ENCODE measurements at places on chromosomes 6 and 20.
A peak's percentile ranks its signal among the peaks of the same experiment; 100 is the strongest.

DNA sequence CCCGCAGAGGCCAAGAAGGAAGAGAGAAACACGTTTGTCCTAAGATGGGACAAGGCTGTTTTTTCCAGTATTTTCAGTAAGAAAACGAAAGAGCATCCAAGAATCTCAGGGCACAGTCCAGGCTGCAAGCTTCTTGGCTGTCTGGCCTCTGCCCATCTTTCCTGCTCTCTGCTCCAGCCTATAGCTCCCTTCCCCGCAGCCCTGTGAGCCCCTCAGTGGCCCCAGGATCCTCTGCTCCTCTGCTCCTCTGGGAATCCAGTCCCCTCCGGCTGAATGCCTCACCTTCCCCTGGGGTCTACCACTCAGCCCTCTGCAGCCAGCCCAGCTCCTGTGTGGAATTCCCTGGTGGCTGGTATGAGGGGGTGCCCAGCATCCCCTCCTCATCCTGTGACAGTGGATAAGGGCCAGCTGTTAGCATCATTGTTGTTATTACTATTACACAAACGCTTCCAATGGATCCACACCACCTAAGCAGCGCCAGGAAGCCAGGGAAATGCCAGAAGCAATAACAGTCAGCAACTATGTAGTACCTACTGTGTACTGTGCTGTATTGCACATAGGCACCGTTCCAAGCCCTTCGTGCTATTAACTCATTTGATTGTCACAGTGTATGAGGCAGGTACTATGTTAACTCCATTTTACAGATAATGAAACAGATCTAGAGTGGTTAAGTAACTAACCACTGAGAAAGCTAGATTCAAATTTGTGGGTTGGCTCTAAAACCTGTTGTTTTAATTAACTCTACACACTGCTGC, 60.3 kb upstream of the PTPN1 start:
- no peak for DNase-seq

GRCh38 chr6:37104824-37105147, 65.2 kb upstream of the PIM1 start:
- no peak for DNase-seq

DNA sequence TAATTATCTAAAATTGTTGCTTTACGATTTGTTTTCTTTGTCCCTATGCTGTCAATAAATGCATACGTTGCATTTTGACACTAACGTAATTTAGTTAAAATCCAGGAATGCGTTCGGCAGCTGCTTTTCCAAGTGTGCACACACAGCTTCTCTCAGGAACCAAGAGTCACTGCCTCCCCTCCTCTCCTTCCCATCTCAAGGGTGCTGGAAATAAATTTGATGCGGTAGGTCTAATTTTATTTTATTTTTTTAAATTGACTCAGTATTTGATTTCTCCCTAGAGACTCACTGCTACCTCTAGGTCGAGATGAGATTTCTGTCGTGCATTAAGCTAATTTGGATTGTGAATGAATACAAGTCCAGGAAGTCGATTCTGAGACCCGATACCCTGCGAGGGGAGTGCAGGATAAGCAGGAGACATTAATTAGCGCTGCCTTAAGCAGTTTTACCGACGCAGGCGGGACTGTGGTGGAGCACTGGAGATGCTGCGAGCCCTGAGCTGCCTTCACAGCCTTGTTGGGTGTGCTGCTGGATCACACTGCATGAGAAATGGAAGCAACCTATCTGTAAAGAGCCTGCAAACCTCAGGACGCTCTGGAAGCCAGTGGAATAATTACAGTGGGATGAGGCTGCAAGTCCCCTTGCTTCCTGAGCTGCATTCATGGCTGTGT, 381.2 kb downstream of the C6orf118 start:
- no peak for DNase-seq

- DNase-seq, result peak; percentile 51
Measured at GRCh38 chr6:41546475-41546865, 289 bp downstream of the FOXP4 start.

DNA sequence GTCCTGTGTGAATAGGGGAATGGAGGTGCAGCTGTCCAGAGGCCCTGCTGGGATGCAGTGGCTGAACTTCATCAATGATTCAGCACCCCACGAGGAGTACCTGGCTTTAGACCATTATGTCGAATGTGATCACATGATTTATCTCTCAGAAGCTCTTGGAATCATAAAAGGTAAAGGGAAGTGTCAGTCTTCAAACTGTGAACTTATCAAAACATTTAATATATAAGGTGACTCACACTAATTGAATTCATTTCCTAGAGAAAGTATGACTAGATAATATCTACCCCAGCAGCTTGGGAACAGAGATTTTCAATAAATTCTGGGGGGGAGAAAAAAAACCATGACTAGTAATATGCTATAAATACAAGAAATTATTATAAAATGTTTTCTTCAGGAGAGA, 29.5 kb downstream of the ALDH8A1 start:
- no peak for DNase-seq

DNA sequence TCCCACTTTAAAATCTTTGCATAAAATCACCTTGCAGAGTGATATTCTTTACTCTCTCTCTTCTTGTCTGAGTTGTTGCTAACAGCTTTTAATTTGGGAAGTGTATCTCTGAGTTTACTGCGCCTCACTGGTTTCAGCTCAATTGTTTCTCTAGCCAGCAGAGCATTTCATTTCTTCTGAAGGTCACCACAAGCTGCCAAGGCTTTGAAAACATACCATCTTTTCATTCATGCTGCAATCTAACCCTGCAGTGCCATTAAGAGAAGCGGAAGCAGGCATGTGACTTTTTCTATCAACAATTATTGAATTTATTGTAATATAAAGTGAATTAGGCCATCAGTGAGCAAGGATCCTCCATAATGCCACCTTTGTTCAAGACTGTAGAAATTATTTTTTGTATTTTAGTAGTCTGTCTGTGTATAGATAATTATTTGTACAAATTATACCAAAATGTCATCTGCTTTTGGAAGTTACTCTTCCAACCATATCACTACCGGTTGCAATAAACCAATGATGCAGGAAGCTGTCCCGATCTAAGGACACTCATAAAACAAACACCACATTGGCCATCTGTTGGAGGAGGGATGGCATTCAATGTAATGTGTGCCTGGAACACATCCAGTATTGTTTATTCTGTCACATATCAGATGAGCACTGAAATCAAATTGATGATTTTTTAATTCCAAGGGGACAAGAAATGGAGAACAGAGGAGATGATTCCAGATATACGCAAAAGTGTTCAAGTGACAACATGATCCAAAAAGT, 26.8 kb downstream of the HS3ST5 start:
- no peak for DNase-seq

- no peak for DNase-seq
Measured at GRCh38 chr6:40263970-40264369, 323.2 kb downstream of the LRFN2 start.

DNA sequence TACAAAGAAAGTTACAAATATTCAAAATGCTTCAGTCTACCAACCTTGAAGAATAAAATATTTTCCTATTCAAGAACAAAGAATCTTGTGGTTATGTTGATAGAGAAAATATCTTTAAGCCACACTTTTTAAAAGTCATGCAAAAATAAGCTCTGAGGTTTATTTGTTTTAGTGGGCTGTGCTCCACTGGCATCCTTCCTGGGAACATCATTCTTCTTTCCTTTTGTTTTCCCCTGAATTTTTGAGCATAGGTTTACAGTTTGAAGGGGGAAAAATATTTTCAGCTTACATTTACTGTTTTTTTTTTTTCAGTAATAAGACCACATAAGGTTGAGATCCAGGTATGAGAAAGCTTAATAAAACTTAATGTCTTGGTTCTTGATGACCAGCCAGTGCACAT, 72.0 kb upstream of the BACH2 start:
- DNase-seq, result no peak

- no peak for DNase-seq
Measured at GRCh38 chr20:61807471-61808160, 258.1 kb downstream of the TAF4 start.

DNA sequence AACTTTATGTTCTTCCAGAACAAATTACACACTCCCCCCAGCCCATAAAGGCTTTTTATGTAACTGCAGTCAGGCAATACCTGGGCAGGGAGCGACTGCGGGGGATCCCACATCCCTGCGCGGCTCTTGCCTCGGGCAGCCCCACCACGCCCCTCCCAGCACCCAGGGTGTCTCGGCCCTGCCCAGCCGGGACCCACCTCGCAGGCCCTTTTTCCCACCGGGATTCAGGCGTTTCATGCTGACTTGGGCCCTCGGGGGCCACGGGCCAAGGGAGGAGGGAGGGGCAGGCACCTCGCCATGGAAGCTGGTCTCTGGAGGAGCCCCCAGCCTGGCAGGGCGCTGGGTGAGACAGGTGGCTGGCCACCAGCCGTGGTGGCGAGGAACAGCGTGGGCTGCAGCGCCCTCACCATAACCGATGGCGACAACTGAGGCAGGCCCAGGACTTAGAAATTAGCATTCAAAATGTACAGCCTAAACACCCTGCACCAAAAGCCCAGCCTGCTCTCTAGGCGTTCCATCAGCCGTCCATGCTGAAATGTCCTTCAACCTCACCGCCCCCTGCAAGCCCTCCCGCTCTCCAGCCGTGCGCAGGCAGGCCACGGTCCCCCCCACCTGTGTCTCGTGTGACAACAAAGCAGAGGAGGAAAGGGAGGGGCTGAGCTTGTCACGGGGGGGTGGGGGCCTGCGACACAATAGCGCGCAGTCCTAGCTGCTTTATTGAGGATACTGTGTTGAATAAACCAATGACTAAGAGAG, 15.1 kb upstream of the FOXC1 start:
- no peak for DNase-seq

GRCh38 chr6:142326540-142326939, 24.7 kb downstream of the ADGRG6 start:
- no peak for DNase-seq

DNA sequence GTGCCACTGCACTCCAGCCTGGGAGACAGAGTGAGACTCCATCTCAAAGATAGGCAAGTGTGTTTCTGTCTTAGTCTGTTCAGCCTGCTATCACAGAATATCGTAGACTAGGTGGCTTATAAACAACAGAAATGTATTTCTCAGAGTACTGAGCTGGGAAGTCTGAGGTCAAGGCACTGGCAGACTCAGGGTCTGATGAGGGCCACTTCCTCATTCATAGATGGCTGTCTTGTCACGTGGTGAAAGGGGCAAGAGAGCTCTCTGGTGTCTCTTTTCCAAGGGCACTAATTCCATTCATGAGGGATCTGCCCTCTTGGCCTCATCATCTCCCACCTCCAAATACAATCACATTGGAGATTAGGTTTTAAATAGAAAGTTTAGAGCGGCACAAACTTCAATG, 95.6 kb upstream of the PHACTR3 start:
- DNase-seq, result no peak

- DNase-seq, result no peak
Measured at GRCh38 chr6:146985111-146985510, 219.1 kb upstream of the STXBP5 start.

GRCh38 chr20:32628960-32629530, 43.9 kb upstream of the NOL4L start:
- no peak for DNase-seq

GRCh38 chr20:48782053-48782452, 45.7 kb downstream of the PREX1 start:
- DNase-seq, result no peak

DNA sequence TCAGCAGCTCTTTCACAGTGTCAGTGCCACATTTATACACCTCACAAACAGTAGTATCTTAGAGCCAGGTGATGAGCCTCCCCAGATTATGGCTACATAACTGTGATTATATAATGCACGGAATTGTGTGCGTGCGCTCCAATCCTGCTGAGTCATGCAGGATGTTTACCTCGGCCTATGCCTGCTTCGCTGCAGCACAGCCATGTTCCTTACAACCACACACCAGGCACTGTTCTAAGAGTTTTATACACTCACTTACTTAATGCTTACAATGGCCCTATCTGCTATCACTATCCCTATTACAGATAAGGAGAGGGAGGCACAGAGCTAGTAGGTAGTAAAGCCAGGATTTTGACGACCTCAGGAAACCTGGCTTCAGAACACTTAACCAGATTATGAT, 7.3 kb downstream of the ZKSCAN3 start:
- no peak for DNase-seq

DNA sequence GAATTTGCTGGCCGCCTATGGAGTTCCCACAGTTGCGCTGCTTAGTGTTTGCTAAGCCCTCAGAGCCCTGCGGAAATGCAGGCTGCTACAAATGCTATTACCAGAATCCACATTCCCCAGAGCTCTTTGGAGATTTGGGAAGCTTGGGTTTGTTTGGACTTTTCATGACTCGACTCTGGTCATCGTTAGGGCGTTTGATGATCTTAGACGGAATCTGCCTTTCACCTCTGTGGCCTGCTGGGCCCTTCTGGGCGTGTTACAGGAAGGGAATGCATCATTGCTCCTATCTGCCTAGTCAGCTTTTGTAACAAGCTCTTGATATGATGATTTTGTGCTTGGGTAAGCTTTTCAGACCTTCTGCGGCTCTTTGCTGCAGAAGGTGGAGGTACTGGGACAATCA, 50.8 kb downstream of the EYA2 start:
- DNase-seq, result no peak

GRCh38 chr6:28353356-28353755, 3.6 kb downstream of the ZKSCAN3 start:
- no peak for DNase-seq

DNA sequence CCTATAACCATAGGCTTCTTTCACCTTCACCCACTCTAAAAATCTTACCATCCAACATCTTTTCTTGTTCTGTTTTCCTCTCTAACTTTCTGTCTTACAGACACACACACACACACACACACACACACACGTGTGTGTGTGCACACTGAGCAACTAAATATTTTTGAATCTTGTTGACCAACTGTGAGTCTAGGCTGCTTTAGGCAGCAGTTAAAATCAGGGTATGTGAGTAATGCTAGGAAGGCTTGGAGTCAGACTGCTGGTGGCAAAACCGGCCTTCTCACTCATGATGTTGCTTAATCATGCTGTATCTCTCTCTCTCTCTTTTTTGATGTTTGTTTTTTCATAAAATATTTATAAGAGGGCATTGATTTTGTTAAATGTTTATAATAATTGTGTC, 103.1 kb upstream of the TBX18 start:
- DNase-seq, result no peak

GRCh38 chr6:163083141-163083540, 331.4 kb upstream of the QKI start:
- no peak for DNase-seq

DNA sequence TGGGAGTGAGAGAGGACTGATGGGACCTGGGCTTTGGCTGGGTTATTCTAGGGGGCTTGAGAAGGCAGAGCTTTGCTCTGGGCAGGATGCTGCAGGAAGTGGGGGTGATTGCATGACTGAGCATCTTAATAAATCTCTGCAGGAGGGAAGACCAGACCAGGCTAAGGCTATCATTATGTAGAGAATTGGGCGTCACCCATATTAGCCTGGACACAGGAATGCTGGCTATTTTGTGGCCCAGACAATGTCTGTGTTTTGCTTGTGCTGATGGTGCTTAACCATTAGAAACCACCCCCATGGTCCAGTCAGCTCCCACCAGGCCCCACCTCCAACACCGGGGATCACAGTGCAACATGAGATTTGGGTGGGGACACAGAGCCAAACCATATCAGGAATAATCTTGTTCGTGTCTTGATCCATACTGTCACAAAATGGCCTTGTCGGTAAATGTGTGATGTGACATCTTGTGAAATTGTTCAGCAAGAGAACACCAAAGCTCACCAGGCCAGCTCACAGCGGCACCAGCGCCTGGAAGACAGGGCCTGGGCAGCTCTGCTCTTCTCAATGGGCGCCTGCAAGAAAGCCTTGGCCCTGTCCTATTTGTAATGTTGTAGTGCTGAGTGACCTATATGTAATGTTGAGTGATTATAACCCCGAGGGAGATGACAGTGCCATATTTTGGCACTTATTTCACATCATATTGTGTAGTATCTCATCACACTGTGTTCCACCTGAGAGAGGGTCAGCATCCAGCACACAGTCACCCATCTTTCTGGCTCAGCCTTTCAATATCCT, 211.8 kb downstream of the QKI start:
- DNase-seq, result no peak
